ENCODE measurements at places on chromosomes 7 and 10.

DNA sequence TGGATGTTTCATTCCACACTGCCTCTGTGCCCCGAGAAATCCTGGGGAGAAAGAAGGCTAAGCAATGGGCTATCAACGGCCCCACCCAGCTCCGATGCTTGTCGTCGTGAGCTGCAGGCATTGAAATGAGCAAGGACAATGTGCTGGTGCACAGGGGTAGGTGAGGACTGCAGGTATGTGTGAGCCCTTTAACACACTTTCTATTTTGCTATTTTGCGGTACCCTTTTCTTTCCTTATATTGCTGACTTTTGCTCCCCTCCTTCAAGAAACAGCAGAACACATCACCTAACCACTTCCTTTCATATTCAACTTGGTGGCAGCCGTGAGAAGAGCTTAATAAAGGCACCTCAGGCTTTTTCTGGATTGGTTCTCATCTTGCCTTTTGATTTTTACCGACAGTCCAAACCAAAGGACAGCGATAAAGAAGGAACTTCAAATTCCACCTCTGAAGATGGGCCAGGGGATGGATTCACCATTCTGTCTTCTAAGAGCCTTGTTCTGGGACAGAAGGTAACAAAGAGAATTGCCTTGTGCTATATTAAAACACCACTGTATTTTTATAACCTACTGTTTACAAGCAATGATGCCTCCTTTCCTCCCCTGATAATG is 39.2 kb downstream of the AIFM2 start:
- no peak for DNase-seq

DNA sequence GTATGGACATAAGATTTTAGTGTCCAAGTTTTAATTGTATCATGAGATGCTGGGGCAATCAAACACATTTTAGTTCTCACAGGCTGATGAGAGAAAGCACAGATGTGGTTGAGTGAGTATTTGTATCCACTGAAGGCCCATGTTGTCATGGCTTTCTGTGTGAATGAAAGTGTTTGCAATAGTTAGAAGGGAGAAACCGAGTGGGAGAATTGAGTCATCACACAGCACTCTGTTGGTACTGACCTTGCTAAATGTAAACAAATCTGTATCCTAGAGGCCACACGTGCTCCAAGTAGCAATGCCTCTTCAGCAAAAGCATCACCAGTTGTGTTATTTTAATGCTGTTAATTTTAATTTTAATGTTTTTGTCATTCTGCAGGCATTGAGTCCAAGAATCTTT is 121.2 kb downstream of the EMX2 start:
- no peak for DNase-seq

- peak; percentile 12 for DNase-seq
Measured at GRCh38 chr10:49512121-49512809, 26.7 kb downstream of the ERCC6 start.

- DNase-seq = no peak
Measured at GRCh38 chr10:88670497-88670896, 6.3 kb downstream of the LIPF start.

- no peak for DNase-seq
Measured at GRCh38 chr10:21337171-21337792, 188.2 kb downstream of the SKIDA1 start.

Data from nephron progenitor cell (in vitro differentiated cells).